EH (cell line): ENCODE measurements at places on chromosomes 6 and 20.
A peak's percentile ranks its signal among the peaks of the same experiment; 100 is the strongest.

GRCh38 chr20:51639206-51639832 lies 96.8 kb upstream of the NFATC2 start:
- DNase-seq: peak; percentile 65

DNA sequence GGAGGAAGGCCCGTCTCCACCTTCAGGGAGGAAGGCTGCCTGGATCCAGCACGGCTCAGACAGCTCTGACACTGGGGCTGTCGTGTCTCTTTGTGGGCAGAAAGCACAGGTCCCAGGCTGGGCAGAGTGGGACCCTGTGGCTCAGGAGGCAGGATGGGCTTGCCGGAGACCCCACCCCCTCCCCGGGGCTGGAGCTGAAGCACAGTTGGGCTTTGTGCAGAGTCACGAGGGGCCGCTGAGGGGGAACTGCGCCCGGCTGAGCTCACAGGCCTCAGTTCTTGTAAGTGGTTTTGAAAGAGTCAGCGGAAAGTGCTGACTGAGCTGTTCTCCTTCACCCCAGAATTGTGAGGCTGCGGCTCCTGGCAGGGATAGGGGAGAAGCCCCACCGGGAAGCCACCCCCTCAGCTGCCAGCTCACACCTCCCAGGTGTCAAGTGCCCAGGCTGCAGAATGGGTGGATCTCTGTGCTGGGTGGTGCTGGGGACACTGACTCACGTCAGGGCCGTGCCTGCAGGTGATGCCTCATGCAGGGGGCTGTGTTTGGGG lies 145.5 kb upstream of the RNF24 start:
- no peak for DNase-seq

DNA sequence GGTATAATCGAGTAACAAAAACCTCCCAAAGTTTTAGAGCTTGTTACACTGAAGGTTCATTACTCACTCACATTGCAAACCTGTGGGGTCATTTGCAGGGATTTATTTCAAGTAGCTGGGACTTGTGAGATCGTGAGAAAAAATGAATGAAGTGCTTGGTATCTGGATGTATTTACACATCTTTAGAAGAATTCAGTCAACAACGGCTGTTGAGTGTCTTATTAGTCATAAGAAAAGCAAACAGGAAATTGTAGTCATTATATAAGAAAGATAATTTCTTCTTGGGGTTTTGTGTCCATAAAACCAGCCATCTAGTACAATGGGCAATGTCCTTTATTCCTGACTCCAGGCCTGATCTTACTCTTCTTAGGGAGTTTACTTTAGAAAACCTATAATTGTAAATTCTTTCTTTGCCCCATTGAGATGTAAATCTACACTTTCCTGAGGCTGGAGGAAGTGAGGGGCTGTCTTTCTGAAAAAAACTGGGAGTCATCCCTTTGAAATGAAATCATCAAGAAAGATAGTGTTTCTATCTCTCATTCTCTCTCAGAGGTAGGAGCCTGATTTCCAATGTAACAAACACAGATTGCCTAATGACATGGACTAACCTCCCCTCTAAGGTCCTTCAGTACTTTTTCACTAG lies 202.5 kb upstream of the ASCC3 start:
- DNase-seq: peak; percentile 99

DNA sequence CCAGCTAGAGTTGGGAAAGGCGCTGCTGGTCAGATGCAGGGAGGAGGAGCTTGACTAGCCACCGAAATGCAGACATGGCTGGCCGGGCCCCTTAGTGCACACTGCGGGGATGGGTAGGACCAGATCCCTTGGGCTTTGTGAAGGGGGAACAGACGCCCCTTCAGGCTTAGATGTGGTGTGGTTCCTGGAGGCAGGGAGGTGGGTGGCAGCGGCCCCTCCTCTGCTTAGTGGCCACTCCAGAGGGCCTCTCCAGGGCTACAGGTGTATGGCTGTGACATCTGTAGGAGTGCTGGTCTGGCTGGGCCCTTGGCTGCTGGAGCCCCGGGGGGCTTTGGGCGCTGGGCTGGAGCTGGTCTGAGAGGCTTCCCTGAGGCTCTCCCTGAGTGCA lies 5.9 kb downstream of the CCND3 start:
- DNase-seq: no peak

- DNase-seq: no peak
Measured at GRCh38 chr6:27043244-27043643, 204.3 kb upstream of the PRSS16 start.

- peak; percentile 59 for DNase-seq
Measured at GRCh38 chr20:16491294-16491905, 81.8 kb downstream of the KIF16B start.

- peak; percentile 86 for DNase-seq
Measured at GRCh38 chr6:3926150-3926482, 76.9 kb downstream of the FAM50B start.

DNA sequence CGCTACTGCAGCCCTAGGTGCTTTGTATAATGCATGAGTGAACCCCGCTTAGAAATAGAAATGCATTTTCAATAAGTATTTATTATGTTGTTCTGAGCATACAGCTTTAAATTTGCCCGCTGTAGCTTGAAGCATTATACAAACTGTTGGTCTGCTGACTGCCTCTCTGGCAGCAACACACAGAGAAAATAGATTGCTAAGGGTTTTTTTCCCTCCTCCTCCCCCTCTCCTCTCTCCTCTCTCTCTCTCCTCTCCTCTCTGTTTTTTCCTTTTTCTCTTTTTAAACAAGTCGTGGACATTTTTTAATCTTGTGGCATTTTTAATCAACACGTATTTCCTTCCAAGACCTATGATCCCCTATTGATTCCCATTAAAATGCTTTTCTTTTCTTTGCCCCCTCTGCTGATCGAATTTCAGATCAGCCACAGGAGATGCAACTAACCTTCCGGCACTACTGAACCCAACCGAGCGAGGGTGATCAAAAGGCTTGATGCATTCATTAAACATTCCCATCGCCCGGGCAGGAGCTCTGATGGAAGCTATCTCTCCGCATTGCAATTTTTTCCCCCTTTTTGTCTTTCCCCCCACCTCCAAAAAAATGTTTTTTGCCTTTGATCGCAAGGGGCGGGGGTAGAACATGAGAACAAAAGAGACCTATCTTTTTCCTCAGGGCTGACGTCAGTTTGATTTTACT lies 90.7 kb upstream of the ARID1B start:
- DNase-seq: peak; percentile 60

DNA sequence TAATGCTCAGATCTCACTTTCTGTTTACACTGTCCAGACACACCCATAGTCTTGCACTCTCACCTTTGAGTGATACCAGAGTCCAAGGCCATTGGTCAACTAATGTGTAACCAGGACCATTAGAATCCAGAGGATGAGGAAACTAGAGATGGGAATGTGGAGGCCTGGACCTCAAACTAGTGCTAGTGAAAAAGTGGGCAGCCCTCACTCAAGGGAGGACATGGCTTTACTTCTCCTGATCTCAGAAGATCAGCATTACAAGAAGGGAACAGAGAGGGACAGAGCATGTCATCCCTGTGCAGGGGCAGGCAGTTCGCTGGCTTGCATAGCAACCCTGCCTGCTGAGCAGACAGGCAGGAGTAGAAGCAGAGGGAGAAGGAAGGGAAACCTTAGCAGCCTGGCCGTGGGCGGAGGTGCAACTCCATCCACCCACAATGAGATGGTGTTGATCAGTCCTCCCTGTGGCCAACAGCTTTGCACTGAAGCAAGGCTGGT lies 22.6 kb upstream of the XRN2 start:
- DNase-seq: no peak

GRCh38 chr6:105921781-105922180 lies 164.4 kb upstream of the PRDM1 start:
- DNase-seq: peak; percentile 57

DNA sequence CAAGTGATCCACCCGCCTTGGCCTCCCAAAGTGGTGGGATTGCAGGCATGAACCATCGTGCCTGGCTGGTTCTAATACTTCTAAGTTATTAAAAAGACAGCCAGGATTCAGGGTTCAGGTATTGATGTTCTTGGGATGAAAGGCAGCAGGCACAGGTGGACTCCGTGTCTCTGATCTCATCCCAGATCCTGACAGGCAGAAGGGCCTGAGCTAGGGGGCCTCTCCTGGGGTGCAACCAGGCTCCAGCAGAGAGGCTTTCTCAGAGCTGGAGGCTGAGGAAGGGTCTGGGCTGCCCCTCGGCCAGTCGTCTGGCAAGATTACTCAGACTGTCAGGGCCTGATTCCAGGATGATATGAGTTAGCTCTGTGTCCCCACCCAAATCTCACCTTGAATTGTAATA lies 106.3 kb downstream of the SCML4 start:
- no peak for DNase-seq

DNA sequence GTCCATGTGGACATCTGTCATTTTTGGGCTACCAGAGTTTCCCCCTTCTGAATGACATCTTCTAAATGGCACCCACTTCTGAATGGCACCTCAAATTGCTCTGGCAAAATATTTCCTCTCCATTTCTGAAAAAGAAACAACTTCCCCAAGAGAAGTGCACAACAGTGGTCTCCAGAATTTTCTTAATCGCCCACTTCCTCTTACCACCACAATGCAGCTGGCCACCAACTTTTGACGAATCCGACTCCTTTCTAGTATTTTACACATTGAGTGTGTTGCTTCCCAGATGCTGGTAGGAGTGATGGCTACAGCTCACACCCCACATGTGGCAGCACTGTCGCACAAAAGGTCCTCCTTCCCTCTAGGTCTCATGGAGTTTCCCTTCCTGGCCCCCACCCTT lies 216.1 kb downstream of the FOXA2 start:
- no peak for DNase-seq

DNA sequence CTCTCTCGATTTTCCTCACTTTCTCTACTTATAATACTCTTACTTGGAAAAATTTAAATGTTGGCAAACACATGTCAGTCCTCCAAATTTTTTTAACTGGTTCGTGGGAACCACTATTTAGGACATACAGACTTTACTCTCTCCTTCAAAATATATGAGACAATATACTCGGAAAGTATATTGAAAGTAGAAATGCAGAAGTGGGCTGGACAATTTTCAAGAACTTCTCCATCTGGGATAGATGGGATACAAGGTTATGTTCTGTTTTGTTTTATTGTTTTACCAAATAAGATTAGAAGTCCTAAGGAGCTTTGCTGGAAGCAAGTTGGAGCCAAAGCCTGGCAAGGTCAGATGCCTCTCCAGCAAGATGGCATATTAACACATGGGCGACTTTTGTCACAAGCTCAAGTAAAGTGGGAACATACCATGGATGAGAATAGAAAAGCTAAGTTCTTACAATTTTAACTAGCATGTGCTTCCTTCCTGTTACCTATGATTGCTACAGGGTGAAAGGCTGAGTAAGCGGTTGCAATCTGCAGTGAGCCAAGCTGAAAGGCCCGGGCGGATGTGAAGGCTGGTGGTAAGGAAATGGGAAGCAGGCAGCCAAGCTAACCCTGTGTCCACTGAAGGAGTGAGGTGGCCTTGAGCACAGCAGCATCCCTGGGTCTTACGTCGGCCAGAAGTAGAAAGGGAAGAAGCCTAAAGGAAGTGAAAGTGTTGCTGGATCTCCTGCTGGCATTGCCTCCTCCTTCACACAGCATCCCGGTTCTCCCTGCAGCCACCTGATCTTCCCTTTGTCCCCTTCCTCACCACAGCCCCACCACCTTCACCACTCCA lies 7.1 kb downstream of the MAP3K5 start:
- peak; percentile 32 for DNase-seq

GRCh38 chr6:82362878-82363427 lies 664 bp upstream of the TPBG start:
- DNase-seq: peak; percentile 95

DNA sequence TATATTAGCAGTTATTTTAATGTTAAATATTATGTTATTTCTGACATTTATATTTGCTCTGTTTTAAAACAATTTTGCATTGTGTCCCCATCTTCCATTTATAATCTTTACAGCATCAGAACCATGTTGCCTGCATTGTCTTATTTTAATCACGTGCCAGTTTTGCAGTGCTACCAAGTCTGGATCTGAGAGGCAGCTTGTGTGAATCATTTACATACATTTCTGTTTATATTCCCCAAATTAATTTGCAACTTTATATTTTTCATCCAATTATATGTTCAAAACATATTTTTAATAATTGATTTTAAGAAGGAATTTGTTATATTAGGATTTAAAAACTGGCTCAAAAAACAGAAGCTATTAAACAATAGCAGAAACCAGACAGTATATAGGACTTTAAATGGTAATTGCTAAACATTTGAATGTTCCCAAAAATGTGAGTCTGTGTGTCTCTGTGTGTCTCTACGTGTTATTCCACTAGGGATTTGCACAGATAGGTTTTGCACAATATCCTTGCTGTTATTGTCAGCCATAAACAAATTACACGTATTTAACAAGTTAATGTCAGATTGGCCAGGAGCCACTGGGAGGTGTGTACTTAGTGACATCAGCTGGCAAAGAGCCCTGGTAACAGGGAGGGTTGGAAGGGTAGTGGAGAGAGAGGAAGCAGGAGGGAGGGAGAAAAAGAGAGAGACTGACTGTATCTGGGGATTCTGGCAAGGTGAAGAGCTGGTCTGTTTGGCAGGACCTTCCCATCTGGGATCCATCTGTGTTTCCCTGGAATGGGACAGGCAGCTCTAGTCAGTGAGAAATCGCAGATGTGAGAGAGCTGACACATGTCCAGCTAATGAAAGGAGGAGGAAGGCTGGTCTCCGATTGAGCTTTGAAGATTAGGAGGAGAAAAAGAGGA lies 72.1 kb downstream of the CBFA2T2 start:
- peak; percentile 83 for DNase-seq

- DNase-seq: peak; percentile 63
Measured at GRCh38 chr6:130843575-130844320, 16.5 kb downstream of the SMLR1 start.

- peak; percentile 77 for DNase-seq
Measured at GRCh38 chr20:48831718-48832404, 4.1 kb upstream of the PREX1 start.

DNA sequence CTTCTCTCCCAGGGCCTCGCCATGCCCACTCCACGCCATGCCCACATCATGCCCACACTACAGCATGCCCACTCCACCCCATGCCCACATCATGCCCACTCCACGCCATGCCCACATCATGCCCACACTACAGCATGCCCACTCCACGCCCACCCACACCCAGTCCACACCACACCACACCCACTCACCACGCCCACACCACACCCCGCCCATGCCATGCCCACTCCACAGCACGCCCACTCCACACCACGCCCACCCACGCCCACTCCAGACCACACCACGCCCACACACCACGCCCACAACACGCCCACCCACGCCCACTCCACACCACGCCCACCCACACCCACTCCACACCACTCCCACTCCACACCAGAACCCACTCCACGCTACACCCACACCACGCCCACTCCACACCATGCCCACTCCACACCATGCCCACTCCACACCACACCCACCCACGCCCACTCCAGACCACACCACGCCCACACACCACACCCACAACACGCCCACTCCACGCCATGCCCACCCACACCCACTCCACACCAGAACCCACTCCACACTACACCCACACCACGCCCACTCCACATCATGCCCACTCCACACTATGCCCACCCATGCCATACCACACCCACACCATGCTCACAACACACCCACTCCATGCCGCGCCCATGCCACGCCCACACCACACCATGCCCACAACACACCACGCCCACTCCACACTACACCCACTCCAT lies 88.6 kb downstream of the ERMARD start:
- DNase-seq: no peak

- no peak for DNase-seq
Measured at GRCh38 chr20:25364879-25365699, 25.5 kb downstream of the ABHD12 start.
